ENCODE measurements at places on chromosomes 1 and 21.

- DNase-seq: no peak
These were observed 22.8 kb downstream of the SLAMF7 start for GRCh38 chr1:160761886-160762285.

GRCh38 chr21:29520171-29520570, 221.4 kb downstream of the BACH1 start:
- no peak for DNase-seq

GRCh38 chr1:149936170-149936991, at the start of gene MTMR11:
Gene MTMR11 (minus strand): TSS chr1:149936879. CDS start chr1:149936647, 232 bp downstream.
- DNase-seq: no peak

DNA sequence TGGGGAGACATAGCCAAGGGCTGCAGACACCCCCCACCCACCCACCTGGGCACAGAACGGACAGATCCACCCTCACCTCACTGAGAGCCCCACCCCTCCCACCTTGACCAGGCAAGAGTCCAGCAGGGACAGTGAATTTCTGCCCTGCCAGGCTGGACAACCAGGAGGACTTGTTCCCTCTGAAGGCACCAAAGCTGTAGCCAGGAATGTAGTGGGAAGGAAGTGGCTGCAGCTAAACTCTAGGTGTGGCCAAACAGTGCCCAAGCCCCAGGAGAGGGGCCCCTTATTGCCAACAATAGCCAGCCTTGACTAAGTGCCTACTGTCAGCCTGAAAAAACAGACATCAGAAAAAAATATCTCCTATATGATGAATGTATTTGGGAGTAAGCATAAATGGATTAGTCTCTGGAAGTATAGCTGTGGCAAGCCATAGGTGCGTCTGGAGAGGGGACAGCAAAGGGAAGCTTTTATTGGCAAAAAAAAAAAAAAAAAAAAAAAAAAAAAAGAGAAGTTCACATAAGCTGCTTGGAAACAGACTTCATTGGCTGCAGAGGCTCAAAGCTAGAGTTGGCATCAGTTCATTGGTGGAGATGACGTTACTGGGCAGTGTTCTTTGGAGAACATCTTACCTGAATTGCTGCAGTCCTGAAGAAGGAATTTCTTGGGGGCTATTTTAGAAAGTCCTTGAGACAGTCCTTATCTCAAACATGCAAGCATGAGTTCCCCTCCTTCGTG, 64.1 kb upstream of the TMEM51 start:
- no peak for DNase-seq

DNA sequence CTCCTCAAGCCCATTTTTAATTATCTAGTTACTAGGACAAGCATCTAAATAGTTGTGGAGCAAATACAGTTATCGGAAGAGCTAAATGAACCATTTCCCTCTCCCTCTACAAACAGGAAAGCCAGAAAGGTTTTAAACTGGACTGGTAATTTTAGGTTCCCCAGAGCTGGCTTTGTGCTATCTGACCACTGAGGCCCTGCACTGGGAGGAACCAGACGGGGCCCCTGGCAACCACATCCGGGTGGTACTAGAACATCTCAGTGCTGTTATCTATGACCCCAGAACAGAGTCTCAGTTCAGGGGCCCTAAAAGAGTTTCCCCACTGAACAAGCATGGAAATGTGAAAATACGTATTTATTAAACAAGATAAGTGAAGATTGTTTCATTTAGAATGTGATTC, 7.7 kb upstream of the RSPH1 start:
- DNase-seq: no peak

DNA sequence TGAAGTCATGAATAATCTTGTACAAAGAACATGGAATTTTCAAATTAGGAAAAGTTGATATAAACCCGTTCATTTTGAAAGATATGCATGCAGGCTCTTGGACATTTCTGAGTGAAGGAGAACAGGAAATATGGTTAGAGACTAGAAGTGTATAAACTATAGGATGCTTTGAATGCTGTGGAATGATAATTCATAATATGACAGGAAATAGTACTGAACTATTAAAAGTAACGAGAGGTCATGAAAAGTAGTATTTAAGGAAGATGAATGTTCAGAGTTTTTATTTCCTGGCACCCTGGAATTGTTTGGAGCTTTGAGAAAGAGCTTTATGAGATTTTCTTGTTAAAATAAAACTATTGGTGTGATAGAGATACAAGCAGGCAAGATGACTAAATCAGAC, 18.7 kb upstream of the CRB1 start:
- DNase-seq: no peak
